ENCODE measurements at places on chromosomes 7 and 10. TPM values are rescaled to one million over a fixed set of nuclear protein-coding genes. Genes with fewer than 3 reads are reported as not detected.

DNA sequence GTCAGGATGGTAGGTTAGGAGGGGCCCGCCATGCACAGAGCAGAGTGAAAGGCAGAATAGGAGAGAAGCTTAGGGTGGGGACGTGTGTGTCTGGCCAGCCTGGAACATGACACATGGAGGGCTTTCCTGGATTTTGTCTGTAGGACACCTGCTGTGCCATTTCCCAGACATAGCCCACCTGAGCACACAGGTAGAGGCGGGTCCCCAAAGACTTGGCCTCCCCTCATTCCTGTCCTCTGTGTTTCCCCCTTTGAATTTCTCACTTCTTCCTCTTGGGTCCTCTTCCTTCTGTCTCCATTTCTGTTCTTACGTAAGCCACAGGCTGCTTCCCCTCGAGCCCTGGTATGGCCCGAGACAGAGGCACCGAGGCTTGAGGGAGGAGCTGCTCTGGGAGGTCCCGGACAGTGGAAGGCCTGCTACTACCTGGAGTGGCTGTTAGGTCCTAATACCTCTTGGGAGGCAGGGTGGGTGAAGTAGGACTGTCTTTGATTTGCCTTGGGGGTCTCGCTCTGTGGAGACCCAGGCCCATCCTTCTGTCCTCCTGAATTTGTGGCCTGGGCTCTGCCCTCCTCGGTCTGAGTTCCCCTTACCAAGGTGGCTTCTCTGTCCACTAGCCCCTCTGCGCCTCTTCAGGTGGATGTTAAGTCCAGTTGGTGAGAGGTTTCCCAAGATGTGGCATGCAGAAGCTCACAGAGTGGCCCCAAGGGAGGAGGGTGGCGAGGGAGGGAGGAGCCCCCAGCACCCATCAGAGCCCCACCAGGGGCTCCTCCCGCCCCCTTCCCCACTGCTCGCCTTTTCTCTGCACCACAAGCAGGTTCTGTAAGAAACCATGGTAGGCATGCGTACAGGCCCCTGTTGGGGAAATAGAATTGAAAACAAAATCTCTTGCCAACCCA lies 5.5 kb downstream of the ZNF775 start:
- no peak overlapping the region for H3K4me3 ChIP-seq
- H3K27me3 ChIP-seq: no peaks in the 10 kb centered on the region
- peaks cover 33% of the 10 kb centered on the region for H3K4me1 ChIP-seq
- no peak for DNase-seq
- H3K36me3 ChIP-seq: peaks cover 17% of the 10 kb centered on the region
- no peak overlapping the region for H3K27ac ChIP-seq

DNA sequence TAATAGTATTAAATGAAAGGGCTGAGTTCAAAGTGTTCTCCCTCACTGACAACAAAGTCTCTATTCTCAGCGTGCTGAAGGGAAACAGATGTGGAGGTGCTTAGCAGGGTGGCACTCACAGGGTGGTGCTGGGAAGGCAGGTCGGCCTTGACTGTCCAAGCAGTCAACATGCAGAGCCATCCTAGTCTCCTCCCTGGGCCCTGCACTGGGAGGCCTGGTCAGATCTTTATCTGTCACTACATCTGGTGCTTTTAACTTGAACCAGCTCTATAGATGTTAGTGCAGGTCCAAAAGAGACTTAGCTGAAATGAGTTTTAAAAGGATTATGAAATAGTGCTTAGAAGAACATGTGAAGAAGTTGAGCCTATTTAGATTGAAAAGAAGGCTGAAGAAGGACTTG lies 82.1 kb downstream of the AVL9 start:
- peaks cover 74% of the 10 kb centered on the region for H3K36me3 ChIP-seq
- no peaks in the 10 kb centered on the region for H3K4me1 ChIP-seq
- H3K4me3 ChIP-seq: no peak overlapping the region
- H3K27me3 ChIP-seq: no peaks in the 10 kb centered on the region

DNA sequence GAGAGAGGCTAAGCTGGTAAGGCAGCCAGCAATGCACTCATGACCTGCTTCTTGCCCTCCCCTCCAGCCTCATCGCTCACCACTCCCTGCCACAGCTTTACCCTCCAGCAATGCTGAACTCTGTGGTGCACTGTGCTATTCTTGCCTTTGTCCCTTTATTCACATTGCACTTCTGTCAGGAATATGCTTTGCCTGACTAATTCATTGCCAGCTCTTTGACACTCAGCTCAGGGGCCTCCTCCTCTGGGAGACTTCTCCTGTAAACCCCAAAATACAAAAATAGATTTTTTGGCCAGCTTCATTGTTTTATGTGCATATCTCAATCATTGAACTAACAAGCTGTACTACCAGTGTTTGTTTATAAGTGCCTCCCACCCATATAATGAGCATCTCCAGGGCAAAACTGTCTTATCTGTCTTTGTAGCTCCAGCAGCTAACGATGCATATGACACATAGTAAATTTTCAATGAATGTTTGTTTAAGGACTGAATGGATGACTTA lies 8.2 kb downstream of the CNNM1 start:
- no peak overlapping the region for H3K4me3 ChIP-seq
- no peak for DNase-seq
- H3K4me1 ChIP-seq: no peaks in the 10 kb centered on the region
- H3K27me3 ChIP-seq: peaks cover 5% of the 10 kb centered on the region

- H3K4me3 ChIP-seq: no peak overlapping the region
- no peak for DNase-seq
- no peaks in the 10 kb centered on the region for H3K27me3 ChIP-seq
- no peaks in the 10 kb centered on the region for H3K36me3 ChIP-seq
- H3K4me1 ChIP-seq: no peaks in the 10 kb centered on the region
These were observed 189.9 kb downstream of the TCERG1L start for GRCh38 chr10:131121511-131122035.

DNA sequence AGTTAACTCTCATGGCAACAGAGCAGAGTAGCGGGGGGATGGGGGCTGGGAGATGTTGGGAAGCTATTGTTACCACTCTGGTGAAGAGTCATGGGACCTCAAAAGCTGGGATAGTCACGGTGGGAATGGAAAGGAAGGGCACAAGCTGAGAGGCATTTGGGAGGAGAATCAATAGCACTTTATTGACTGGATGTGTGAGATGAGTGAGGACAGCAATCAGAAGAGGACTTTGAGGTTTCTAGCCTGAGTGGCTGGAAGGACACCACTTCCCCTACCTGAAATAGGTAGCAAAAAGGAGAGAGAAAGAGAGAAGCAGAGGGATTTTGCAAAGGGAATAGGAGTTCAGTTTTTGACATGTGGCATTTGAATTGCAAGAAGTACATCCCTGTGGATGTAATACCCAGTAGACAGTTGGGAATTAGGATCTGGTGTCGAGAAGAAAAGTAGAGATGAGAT lies 27.2 kb downstream of the SCD start:
- H3K4me1 ChIP-seq: peaks cover 43% of the 10 kb centered on the region
- H3K4me3 ChIP-seq: peak overlapping the region; percentile 55
- no peaks in the 10 kb centered on the region for H3K27me3 ChIP-seq
- DNase-seq: no peak
- H3K27ac ChIP-seq: peak overlapping the region; percentile 95

DNA sequence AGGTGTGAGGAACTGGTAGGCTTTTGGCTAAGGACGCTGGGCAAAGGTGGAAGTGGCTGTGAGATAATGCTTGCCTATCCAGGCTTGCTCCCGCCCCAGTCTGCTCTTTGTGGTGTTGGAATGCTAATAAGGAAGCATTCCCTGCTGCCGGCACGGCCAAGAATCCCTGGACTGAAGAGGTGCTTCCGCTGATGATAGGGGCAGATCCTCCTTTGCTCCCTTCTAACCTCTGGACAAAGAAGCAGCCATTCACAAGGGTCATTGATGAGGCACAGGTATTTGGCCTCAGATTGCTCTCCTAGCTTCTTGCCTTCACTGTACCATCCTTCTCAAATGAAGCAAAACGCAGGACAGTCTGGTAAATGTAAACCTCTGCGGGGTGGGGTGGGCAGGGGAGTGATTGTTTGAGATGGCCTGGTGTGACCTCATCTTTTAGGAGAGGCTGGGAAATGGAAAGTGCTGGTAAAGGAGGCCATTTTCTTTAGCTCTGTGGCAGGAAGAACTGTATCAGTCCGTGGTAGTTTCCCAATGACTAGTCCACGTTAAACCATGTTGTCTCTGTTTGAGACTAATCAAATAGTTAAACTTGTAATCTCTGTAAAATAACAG lies 1.7 kb downstream of the PGAM1 start:
- peaks cover 31% of the 10 kb centered on the region for H3K4me1 ChIP-seq
- no peaks in the 10 kb centered on the region for H3K27me3 ChIP-seq
- H3K36me3 ChIP-seq: peaks cover 40% of the 10 kb centered on the region
- H3K4me3 ChIP-seq: peak overlapping the region; percentile 82
- no peak for DNase-seq

The MYH16 gene
- total RNA-seq: 0.05 TPM

The NPTX2 gene
- 0.47 TPM for total RNA-seq

The PILRB gene
- total RNA-seq: 19.5 TPM
